Esophagus muscularis mucosa (tissue), 4 donors: ENCODE measurements at places on chromosomes 4 and X.

- no peak for DNase-seq
Observed at GRCh38 chr4:7694324-7694723, 245.3 kb downstream of the AFAP1 start.

DNA sequence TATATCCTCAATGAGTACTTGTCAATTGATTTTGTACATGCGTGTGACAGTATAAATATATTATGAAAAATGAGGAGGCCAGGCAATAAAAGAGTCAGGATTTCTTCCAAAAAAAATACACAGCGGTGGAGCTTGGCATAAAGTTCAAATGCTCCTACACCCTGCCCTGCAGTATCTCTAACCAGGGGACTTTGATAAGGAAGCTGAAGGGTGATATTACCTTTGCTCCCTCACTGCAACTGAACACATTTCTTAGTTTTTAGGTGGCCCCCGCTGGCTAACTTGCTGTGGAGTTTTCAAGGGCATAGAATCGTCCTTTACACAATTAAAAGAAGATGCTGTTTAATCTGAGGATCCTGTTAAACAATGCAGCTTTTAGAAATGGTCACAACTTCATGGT, at the start of gene OTC:
TSS of gene OTC (plus strand) at position 243 of the 400 bp plus-strand sequence. CDS start at position 336, 93 bp downstream.
- DNase-seq: no peak

DNA sequence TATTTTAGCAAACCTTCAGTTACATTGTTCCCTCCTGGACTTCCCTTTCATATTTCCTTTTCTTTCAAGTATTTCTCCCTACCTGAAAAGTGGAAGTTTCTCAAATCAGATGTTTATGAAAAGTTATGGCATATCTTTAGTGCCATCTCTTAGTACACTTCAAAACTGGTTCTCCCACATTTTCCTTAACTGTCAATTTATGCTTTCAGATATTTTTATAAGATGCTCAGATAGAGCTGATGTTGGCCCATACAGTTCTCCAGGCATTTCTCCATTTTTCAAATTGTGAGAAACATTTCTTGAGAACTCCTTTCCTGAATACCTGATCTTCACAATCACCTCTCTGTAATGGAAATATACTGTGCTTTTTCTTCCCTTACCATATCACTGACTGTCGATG, 32.5 kb upstream of the AP1AR start:
- no peak for DNase-seq

GRCh38 chr4:87574996-87575395, 33.3 kb upstream of the DSPP start:
- no peak for DNase-seq

DNA sequence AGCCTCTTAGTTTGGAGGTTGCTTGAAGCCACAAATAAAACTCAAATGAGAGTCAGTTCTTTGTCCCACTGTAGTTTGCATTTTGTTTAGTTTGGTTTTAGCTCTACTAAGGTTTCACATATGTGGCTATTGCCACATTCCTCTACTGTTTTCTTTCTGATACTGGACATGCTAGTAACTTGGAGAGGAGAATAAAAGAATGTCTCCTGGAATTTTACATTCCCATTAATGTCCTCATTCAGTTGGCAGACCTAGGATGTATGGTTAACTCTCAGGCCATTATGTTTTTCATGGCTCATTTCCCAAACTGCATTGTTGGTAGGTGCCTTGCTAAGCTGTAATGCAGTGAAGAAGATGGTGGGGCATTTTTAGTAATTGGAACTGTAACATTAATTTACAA, 29.9 kb downstream of the UPRT start:
- no peak for DNase-seq

GRCh38 chrX:75746891-75747639, 38.0 kb downstream of the MAGEE2 start:
- DNase-seq: no peak

DNA sequence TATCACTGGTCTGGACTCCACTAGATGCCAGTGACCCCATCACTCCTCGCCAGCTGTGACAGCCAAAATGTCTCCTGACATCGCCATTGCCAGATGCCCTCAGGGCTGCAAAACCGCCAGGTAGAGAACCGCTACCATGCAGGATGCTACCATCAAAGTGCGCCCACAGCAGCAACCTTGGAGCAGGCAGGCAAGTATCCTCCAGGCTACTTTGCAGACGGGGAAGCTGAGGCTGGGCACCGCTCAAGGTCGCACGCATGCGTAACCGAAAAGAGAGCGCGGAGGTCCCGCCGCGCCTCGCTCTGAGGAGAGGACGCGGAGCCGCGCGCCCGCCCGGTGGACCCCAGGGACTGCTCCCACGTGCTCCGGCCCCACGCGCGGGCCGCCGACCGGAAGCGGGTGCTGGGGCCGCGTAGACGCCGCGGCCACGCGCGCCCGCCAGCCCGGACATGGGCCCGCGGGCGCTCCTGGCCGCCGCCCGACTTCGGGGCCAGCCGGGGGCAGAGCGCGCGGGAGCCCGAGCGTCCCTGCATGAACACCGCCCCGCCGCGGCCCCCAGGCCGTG, at the start of gene STS:
TSS of gene STS (plus strand) at position 300 of the 565 bp plus-strand sequence. CDS start 105,488 bp downstream, outside the sequence.
- DNase-seq: no peak

- DNase-seq: no peak
Observed at GRCh38 chrX:13220916-13221315, 98.9 kb downstream of the ATXN3L start.

DNA sequence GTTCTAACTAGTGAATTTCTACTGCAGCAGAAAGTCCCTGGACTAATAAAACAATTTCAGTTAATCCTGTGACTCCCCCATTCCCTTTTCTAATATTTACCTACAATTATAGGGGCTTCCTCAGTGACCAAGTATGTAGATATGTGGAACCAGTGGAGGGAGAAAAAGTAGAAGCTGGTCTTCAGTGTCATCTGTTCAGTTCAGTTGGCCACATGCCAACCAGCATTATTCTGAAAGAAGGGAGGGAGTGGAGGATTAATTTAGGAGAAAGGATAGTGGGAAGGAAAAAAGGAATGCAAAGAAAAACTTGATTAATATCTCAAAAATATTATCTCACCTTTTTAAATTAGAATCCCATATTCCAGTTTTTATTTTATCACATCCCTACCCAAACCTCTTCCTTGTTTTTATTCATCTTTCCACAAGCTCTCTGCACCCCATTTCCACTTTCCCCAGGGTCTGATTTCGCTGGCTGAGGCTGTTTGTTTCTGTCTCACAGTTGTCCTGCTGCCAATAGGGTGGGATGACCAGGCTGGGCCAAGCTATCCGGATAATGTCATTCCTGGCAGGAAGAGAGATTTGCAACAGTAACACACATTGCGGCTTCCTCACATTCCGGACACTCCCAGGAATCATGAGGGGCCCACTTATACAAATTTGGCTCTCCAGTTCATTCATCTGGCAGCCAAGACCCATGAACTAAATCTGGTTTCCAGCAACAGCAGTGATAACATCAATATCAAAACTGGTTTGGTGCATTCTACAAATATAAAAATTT, 24.6 kb upstream of the ANTXR2 start:
- no peak for DNase-seq

DNA sequence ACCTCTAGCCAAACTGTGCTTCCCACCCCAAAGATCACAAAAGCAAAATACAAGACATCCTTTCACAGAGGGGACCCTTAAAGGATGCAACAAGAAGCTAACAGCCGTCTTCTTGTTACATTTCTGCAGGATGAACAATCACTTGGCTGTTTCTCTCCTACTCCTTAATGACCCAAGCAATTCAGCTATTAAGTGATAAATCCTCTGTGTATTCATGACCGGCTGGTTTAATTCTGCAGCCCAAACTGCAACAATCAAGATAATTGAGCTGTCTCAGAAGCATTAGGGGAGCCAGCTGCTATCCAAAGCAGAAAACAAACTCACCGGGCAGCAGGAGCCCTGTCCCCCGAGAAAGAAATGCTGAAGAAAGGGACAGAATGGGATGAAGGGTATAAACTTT, 85.9 kb upstream of the ACSL4 start:
- DNase-seq: no peak

- DNase-seq: no peak
Observed at GRCh38 chr4:110248100-110248499, 49.7 kb upstream of the ELOVL6 start.

DNA sequence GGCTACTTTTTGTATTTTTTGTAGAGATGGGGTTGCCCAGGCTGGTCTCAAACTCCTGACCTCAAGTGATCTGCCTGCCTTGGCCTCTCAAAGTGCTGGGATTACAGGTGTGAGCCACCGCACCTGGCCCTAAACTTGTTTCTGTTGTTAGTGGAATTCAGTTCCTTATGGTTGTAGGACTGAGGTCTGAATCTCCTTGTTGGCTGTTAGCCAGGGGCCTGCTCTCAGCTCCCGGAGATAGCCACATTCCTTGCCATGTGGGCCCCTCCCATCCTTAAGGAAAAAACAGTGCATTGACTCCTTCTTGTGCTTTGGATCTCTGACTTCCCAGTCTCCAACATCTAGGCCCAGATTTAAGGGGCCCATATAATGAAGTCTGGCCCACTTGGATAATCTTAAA, 49.4 kb upstream of the NYX start:
- DNase-seq: no peak

DNA sequence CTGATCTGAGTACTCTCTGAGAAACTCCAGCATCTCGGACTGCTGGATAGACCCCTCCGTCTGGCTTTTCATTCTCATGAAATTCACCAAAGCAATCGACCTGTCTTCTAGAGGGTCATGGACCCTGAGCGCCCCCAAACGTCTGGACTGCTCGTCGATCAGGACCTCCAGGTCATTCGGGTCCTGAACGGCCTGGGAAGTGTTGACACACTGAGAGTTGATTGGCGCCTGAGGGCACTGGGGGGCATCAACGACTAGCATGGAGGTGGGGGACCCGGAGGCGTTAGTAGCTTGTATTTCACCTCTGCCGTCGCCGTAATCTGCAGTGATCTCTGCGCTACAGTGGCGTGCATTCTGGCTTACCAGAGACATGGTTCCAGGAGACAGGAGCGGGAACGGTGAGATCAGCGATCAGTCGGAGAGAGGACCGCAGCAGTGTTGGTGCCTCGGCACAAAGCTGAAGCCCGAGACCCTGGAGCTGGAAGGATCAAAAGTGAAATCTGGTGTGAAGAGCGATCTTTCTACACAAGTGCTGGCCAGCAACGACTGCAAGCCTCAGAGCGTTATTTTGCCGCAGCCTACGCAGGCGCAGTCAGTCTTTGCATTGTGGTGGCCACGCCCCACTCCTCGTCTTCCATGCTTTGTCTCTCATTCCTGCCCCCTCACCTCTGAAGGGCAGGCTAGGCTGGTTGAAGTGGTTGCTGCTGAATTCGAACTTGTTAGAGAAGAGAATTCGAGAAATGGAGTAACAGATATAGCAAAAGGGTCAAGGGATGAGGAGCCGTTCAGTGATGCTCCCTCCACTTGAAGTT, at the start of gene MAGEE2:
TSS of gene MAGEE2 (minus strand) at position 575 of the 812 bp plus-strand sequence. CDS start at position 372, 203 bp downstream.
- DNase-seq: no peak

- no peak for DNase-seq
Observed at GRCh38 chr4:70601422-70602039, 9.5 kb downstream of the AMBN start.

GRCh38 chrX:43166874-43167273, 388.9 kb upstream of the PPP1R2C start:
- no peak for DNase-seq
